ENCODE measurements at places on chromosomes 1 and 21.
A peak's percentile ranks its signal among the peaks of the same experiment; 100 is the strongest.

GRCh38 chr1:30194046-30194619 is 529.3 kb downstream of the MATN1 start:
- DNase-seq: no peak

DNA sequence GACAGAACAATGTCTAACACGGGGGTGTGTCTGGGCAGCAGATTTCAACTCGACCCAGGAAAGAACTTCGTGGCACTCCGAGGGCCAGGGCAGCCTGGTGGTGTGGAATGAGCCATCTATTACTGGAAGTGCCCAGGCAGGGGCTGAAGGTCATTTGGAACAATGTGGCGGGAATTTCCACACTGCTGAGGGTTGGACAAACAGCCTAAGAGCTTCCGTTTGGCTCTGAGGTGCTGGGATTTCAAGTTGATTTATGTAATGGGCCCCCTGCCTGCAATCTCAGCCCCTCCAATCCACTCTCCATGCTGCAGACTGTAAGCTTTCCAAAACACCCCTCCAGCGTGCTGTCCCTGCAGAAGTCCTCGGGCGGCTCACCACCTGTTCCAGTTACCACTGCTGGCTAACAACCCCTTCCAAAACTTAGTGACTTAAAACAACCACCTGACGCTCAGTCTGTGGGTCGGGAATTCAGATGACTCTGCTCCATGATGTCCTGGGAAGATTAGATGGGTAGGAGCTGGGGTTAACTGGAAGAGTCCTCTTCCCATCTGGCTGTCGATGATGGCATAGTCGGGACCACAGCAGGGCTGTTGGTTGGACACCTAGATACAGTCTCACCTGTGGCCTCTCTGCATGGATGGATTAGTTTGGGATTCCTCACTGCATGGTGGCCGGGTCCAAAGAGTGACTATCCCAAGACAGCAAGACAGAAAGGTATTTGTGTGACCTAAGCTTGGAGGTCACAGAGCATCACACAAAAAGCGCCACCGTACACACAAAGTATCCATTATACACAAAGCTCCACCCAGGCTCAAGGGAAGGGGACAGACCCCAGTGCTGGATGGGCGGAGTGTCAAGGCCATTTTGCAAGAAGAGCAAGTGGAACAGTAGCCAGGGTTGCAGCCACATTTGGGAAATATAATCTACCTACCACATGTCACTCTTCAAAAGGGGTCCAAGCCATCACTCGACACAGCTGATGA is 89.7 kb upstream of the IFFO2 start:
- DNase-seq: no peak

DNA sequence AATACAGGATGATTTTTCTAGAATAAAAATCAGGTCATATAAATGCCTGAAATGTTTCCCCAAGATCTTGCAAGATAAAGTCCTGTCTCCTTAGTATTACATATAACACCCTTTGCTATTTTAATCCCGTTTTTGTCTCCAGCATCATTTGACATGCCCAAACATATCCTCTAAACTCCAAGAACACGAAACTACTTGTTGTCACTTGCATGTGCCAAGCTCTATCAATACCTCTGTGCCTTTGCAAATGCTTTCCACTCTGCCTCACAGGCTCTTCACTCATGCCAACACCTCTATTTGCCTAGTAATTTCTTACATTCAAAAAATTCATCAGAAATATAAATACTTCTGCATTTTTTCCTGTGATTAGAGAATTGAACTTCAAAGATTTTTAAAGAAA is 37.9 kb downstream of the LRRIQ3 start:
- DNase-seq: no peak

DNA sequence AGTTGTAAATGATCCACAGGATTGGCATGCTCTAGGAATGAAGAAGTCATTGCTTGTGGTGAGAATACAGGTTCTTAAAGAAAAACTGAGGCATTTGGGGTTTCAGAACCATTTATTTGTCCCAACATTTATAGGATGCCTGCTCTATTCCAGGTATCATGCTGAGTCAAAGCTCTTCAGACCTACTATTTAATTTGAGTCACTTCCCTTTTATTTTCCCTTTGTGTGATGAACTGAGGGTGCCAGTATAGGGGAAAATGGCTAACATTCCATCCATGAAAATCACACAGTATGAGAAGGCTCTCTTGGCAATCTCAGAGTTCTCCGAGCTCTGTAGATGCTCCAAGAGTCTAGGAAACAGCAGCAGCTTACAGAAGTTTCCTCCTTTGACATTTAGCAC is 110.4 kb downstream of the RNF220 start:
- DNase-seq: peak; percentile 9

DNA sequence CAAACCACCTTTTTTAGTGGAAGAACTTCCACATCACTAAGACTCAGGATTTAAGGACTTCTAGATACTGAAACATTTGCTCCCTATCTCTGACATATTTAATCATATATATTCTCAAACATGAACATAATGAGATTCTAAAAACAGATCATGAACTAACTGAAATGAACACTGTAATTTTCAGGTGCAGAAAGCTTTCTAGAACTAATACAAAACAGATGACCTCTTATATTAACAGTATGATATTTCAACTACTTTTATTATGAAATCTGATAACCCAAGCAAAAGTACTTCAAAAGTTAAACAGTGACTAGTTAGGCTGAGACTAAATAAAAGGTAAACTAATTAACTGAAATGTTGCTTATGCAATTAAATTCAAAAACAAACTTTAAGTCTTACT is 157.5 kb downstream of the COP1 start:
- DNase-seq: no peak

Measured in stromal cell of bone marrow (primary cell).